Left renal pelvis (tissue), 4 donors: ENCODE measurements at places on chromosomes 4 and X. TPM values are rescaled to one million over a fixed set of nuclear protein-coding genes. Genes with fewer than 3 reads are reported as not detected.

Gene CXorf65
- polyA plus RNA-seq, result not detected

Gene LRAT
- polyA plus RNA-seq, result 0.96 TPM

DNA sequence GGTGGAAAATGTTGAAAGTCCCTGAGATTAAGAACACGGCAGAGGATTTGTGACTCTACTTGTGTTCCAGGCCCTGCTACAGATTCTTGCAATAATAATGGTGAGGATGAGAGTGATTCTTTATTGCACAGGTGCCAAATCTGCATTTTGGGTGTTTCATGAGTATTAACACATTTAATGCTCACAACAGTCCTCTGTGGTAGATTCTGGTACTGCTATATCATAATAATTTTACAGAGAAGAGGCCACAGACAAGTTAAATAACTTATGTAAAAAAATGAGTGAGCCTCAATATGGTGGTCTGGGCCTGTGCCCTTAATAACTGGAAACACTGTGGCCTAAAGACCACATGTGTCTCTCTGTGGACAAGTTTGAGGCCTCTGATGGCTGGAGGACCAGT, 124.3 kb downstream of the C4orf33 start:
- no peak for DNase-seq

DNA sequence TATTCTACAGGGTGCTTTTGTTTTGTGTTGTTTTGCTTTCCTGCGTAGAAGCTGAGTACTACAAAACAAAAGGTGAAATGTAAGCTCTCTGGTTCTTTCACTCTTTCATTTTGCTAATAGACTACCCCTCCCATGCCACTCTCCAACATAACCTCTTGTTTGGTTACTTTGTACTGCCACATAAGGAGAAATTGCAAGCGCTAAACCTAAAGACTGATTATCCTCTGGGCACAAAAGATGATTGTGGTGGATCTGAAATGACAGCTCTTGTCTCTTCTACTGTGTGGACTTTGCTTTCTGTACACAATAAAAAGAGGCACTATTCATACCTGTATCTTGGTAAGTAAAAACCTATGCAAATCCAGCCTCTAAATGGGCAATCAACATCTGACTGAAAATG, 5.3 kb downstream of the MBNL3 start:
- no peak for DNase-seq

- DNase-seq, result no peak
These were observed 240.5 kb downstream of the STIM2 start for GRCh38 chr4:27101126-27101525.

- no peak for DNase-seq
These were observed 8.4 kb upstream of the PRPS1 start for GRCh38 chrX:107619885-107620322.

GRCh38 chr4:124191329-124191728, 521.2 kb downstream of the ANKRD50 start:
- DNase-seq, result no peak

DNA sequence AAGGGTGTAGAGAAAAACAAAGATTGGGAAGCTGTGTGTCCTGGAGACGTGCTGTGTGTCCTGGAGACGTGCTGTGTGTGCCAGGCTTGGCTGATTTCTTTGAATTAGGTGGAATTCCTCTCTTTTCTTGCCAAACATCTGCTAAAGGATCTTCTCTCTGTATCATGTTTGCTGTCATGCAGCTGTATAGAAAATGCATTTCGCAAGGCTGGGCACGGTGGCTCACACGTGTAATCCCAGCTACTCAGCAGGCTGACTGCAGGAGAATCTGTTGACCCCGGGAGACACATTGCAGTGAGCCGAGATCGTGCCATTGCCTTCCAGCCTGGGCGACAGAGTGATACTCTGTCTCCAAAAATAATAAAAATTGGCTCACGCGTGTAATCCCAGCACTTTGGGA, 187.0 kb downstream of the CRLF2 start:
- no peak for DNase-seq

DNA sequence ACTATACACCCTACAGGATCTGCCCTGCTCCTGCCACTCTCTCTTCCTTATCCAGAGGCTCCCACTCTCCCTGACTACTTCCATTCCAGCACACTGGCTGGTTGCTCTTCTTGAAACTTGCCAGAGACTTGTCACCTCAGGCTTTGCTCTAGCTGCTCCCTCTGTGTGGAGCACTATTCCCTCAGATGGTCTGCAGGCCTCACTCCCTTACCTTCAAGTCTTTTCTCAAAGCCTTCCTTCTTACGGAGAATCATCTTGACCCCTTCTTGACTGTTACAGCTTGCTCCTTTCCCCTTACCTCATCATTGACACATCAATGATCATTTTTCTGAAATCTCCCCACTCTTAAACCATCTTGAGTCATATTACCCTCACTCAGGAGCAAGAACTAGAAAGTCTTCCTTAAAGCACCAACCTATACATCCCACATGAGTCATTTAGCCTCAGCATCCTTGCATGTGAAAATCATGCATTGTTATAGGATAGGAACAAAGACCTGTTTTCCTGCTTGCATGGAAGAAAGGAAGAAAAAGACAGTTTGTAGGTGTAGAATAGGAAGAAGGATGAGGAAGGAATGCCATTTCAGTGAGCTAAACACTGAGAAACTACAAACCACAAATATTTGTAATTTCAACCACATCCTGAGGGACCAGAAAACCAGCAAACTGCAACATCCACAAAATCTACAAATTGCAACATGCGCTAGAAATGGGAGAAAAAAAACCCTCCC, 55.7 kb downstream of the ANTXR2 start:
- DNase-seq, result no peak

DNA sequence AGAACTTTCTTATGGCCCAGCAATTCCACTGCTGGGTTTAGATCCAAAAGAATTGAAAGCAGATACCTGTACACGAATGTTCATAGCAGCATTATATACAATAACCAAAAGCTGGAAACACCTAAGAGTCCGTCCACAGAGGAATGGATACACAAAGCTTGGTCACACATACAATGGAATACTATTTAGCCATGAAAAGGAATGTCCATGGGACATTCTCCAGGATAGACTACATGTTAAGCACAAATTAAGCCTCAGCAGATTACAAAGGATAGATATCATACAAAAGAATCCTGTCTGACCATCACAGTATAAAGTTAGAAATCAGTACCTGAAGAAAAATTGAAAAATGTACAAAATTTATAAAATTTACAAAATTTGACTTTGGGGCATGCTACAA, 12.7 kb upstream of the MAEA start:
- DNase-seq, result no peak

DNA sequence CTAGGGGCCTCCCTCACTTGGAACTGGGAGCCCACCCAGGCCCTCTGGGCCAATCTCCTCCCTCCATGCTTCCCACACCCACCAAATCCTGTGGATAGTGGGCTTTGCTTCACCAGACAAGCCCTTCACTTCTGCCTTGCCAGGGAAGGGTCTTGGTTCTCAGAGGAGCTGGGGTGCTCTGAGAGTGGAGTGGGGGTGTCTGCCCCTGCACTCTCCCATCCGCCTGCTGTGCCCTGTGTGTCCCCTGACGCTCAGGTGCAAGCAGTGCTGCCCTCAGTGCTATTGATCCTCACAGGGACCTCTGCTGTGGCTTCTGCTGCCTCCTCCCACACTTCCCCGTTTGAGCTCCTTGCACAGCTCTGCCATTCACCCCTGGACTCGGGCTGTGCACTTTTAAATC, 117.3 kb upstream of the NKX1-1 start:
- no peak for DNase-seq

GRCh38 chrX:132842460-132843238, 115.8 kb downstream of the HS6ST2 start:
- no peak for DNase-seq

Gene RTL3
- polyA plus RNA-seq, result not detected

GRCh38 chr4:2947926-2948325, 15.3 kb downstream of the NOP14 start:
- DNase-seq, result no peak

Gene MXRA5
- 7.1 TPM for polyA plus RNA-seq

DNA sequence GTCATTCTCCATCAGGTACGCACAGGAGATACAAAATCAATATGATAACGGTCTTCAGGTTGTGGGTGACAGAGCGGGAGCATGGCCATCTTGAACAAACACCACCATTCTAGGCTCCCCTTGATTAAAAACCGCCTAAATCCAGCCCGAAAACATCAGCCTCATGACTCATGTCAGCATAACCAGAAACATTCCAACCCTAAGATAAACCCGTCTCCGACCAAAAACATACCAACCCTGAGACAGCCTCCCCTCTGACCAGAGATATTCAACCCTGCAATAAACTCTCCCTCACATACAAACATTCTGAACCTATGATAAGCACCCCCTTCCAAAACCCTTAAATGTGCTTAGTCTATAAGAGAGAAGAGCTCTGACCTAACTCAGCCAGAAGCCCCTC, 157.9 kb downstream of the DHRSX start:
- no peak for DNase-seq

GRCh38 chrX:109959356-109959871, 43.5 kb upstream of the TMEM164 start:
- DNase-seq, result no peak

Gene GLRA3
- polyA plus RNA-seq, result 0.18 TPM

Gene NLGN3
- 6.9 TPM for polyA plus RNA-seq

- DNase-seq, result no peak
These were observed 11.5 kb downstream of the NAT8L start for GRCh38 chr4:2070421-2071251.

DNA sequence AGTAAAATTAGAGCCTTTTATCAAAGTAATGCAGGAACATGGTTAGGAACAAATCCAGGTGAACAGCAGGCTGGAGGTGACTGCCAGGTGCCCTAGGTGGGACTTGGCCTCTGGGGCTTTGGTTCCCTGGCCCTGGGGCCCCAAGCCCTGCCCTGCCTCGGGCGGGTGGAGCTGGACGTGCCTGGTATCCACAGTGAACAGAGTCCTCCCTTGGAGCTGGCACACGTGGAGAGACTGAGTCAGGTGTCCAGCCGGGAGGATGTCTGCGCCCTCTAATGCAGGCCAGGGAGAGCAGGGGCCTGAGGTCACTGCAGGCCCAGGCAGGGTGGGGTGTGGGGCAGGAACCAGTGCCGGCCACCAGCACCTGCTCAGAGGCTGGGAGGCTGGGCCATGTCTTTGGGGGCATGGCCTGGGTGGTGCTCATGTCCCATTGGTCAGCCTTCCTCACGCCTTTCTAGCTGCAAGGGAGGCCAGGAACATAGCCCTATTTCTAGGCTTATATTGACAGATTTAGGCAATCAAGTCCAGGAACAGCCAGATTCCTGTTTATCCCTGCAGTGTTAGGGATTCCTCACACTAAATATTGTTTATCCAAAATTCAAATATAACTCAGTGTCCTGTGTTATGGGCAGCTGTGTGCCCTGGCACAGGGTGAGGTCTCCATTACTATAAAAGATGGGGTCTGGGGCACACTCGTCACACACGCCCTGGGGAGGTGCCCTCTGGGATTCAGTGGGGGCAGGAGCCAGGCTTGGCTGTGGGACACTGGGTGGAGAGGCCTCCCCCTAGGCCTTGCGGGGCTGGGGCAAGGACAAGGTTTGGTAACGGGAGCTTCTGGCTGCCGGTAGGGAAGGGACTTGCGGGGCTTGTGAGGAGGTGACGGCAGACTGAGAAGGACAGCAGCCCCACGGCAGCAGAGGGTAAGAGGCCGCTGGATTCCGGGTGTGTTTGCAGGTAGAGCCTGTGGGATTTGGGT, 14.3 kb upstream of the NAT8L start:
- DNase-seq, result no peak

Gene CCDC149
- polyA plus RNA-seq, result 12.9 TPM

- DNase-seq, result no peak
These were observed 2.1 kb downstream of the MAGEA10 start for GRCh38 chrX:152136312-152136711.

Gene F8A3
- 12.5 TPM for polyA plus RNA-seq

GRCh38 chr4:72893354-72894066, 176.0 kb downstream of the COX18 start:
- DNase-seq, result no peak

Gene TMEM35A
- polyA plus RNA-seq, result 9.1 TPM

DNA sequence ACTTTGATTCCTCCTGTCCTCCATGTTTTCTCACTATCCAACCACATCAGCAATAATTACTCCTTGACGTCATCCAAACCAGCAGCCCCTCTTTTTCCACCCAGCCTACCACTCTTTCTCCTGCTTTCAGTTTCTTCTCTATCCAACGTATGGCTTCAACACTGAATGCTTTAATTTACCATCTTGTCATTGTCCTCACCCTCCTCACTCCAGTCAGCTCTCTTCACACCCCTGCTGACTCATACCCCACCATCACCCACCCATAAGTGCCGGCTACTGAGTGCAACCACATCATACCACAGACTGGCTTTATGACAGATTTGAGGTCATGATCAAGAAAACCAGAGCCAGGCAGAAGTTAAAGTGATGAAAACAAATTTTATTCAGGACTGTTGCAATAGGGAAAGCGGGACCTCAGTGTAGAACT, 9.8 kb upstream of the ANXA5 start:
- DNase-seq, result no peak

GRCh38 chrX:70979136-70979762, 48.4 kb upstream of the SLC7A3 start:
- DNase-seq, result no peak

DNA sequence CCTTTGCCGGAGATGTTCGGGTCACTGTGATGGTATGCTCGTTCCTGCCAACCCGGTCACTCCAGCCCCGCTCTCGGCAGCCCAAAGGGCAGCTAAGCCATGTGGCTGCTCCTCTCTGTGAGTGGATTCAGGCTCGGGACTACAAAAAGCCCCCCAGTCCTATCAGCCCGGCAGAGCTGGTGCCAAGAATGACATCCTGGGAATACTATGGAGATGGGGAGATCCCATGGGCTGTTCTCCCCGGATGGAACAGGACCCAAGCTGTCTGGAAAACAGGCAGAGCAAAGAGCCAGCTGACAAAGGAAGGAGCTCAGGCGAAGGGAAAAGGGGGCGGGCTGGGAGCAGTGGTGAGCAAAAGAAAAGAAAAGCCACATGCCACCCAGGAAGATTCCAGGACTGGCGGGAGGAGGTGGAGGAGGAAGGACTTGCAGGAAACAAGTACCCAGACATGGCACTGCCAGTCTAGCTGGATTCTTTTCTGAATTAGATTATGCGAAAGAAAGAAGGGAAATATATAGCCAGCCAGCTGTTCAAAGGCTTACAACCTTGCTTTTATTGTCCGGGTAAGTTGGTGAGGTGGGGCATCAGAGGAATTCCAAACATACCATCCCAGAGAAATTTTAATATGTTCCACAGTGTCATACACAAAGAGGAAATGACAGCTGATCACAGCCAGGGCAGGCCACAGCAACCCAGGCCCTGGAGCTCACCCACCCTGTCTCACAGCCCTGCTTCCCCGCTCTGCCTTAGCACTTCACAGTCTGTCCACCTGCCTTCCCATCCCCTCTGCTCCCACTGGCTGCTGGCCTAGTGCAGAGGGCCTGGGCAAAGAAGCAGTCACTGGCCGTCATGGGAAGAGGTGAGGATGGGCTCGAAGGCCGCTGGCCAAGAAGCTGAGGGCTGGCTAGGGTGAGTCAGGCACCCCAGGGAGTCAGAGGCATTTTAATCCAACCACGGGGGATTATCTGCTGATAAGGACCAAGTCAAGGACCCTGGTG, 3.4 kb downstream of the NDP start:
- DNase-seq, result no peak

GRCh38 chrX:37753384-37753783, 26.5 kb upstream of the CYBB start:
- DNase-seq, result no peak

Gene NAP1L2
- polyA plus RNA-seq, result 3.1 TPM

GRCh38 chrX:3690140-3690539, 23.3 kb downstream of the PRKX start:
- no peak for DNase-seq

Gene SCML1
- polyA plus RNA-seq, result 22.3 TPM

- no peak for DNase-seq
These were observed 89.8 kb upstream of the ARMCX2 start for GRCh38 chrX:101749436-101749835.

Gene TASL
- polyA plus RNA-seq, result 0.47 TPM
